CD8-positive, alpha-beta memory T cell (primary cell): ENCODE measurements at places on chromosomes 7 and 10.

DNA sequence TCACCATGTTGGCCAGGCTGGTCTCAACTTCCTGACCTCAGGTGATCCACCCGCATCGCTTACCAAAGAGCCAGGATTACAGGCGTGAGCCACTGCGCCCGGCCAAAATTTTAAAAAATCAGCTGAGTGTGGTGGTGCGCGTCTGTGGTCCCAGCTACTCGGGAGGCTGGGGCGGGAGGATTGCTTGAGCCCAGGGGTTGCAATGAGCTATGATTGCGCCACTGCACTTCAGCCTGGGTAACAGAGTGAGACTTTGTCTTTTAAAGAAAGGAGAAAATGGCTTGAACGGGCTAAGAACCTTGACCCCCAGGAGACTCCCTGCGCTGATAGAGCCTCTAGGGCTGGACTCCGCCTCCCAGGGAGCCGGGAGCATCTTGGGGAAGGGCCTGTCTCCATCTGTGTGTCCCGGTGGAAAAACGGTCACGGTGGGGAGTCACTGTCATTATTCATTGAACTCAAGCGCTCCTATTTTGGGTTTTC is 760 bp upstream of the KCTD7 start:
- peak; percentile 17 for DNase-seq

- DNase-seq: no peak
Observed at GRCh38 chr7:36473454-36474282, 84.0 kb downstream of the ANLN start.

- no peak for DNase-seq
Observed at GRCh38 chr10:49176310-49177268, 11.6 kb downstream of the TMEM273 start.

- DNase-seq: no peak
Observed at GRCh38 chr7:3730276-3730675, 429.2 kb downstream of the SDK1 start.

GRCh38 chr10:127738512-127739424 is 1.8 kb downstream of the FOXI2 start:
- no peak for DNase-seq

DNA sequence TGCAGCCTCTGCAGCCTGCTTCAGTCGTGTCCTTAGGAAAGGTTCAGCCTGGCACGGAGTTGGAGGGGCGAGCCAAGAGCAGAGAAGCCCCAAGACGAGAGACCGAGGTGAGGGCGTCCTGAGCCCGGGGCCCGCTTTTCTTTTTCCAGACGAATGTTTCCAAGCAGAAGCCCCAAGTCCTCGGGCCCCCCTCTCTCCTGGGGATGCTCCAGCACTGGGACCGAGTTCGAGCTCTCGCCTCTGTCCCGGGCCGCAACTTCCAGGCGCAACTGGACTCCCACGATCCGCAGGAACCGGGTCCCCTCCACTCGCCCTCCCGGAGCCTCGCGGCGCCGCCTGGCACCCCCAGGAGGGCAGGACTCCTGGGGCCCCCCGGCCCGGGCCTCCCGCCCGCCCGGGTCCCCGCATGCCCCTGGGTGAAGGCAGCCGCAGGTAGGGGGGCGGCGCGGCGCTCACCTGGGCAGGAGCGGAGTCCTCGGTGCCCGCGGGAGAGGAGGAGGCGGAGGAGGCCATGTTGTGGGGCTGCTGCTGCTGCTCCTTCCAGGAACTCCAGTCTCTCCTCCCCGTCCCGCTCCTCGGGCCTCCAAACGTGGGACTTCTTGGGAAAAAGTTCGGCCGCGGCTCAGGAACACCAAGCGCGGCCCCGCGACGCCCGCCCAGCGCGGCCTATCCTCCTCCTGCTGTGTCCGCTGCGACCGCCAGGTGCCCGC is 45.3 kb upstream of the CDK1 start:
- DNase-seq: peak; percentile 43

DNA sequence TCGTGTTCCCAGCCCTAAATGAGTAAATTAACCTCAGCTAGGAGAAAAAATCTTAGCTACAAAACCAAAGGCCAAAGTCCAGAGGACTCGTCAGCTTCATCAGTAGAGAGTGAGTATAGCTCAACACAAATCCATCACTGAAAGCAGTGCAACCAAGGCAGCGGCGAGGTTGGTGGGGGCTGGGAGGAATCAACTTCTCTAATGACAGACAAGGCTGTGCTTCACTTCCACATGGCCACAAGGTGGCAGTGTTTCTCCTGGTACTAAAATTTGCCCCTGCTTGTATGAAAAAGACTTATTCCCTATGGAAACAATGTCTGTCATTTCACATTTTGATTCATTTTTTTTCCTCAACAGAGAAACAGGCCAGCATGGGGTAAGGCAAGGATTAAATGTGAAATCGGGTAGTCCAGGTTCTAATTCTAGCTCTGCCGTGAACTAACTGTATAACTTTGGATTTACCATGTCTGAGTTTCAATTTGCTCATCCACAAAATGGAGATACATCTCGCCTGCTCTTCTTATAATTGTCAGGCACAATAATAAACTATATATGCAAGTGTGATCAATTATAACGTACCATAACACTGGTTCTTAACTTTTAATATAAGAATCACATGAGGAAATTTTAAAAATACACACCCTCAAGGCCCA is 39.3 kb downstream of the FAS start:
- peak; percentile 52 for DNase-seq

- no peak for DNase-seq
Observed at GRCh38 chr10:3325954-3326750, 153.6 kb upstream of the PITRM1 start.

DNA sequence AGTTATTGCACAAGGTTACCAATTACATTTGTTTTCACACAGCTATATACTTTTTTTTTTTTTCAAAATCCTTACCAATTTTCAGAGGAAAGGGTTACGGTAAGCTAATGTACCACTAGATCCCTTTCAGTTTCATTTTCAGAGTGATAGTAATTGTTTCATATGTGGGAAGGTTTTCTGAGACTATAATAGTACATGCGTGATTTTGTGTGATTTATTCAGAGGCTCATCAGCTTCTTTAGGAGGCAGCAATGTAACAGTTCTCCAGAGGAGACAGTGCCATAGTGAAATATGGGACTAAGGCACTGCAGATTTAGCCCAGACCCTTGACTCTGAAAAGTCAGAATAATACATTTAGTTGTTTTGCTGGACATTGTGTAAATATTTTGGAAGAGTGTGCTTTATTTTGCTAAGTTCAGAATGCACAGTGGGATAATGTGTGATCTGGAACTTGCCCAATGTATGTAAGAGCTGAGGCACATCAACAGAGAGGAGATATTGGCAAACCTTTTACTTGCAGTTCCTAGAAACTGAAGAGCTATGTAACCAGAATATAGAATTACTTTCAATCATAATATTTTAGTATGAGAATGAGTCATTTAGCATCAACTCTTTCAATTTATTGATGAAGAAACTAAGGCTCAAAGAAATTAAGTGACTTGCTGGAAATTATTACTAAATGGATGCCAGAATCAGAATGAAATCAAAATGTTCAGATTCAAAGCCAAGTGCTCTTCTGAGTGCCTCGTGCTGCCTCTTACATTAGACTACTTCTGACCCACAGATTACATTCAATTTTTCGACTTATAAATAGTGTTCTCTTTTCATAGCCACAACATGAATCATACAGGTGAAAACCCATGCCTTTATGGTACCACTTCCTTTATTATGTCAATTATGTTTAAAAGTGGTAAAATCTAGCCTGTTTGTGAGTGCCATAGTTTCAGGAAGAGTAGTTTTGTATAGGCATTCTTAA is 207.7 kb upstream of the TEX47 start:
- no peak for DNase-seq

DNA sequence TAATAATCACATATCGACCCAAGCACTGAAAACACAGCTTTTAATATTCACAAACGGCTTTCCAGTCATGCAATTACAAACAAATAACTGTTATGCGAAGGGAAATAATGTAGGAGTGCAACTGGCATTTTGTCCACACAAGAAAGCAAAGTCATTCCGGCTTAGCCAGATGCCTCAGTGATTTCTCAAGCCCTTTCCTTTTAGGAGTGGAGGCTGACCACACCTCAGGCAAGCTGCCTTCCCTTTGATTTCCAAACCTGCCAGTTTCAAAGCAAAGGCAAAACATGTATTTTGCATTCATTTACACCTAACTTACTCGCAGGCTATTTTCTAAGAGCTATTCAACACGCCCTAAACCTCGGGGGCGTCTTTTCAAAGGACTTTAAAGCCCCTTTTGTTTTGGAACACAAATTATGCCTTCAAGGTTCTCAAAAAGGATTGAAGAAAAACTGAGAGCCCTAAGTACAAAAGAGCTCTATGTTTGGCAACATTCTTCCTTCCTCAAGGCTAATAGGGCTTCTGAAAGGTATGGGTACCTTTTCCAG is 109.6 kb downstream of the CPXM2 start:
- DNase-seq: no peak

GRCh38 chr10:88347597-88348304 is 235.4 kb downstream of the RNLS start:
- no peak for DNase-seq

DNA sequence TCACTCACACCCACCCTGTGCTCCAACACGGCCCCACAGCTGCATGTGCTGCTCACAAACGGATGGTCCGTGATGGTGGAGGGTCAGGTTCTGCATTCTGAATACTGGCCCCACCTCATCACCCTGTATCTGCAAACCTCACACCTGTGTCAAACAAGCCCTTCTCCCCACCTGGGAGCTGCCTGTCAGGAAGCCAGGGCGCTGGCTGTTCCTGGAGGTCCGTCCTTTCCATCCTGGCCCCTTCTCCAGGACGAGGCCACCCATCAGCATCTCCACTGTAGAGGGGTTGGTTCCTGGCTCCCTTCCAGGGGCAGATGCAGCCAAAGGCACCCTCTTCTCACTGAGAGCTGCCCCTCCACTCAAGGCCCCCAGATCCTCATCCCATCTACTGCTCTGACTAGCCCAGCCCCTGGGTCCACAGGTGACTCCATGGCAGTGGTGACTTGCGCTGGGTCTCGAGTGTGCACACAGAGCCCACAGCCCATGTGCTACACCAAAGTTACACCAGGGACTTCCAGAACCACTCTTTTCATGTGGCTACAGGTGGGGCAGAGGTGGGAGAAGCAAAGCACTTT is 229.4 kb downstream of the TNS3 start:
- DNase-seq: no peak

- no peak for DNase-seq
Observed at GRCh38 chr7:78125884-78126283, 327.3 kb downstream of the PHTF2 start.

DNA sequence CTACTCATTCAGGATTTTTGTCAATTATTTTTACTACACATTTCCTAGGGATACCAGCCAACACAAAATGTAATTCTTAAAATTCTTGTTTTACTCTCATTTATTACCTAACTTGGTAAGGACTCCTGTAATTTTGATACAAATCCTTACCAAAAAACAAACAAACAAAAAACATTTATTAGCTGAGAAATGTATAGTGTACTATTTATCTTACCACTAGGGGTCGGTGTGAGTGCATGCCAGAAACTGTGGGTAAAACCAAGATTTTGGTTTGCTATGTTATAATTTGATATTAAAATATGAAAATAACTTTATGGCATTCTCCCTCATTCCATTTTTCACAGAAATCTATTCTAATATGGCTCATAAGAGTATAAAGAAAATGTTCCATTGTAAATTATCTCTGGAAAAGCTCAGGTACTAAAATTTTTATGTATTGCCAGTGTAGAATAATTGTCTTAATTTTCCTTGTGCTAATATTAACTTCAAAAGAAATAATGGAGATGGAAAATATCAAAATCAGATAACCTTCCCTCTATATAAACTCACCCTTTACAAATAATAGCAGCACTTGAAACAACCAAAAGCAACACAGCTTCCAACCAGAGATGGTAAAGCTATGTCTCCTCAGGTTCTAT is 290.8 kb upstream of the PCDH15 start:
- DNase-seq: no peak

GRCh38 chr10:113518816-113519591 is 33.8 kb upstream of the HABP2 start:
- no peak for DNase-seq

DNA sequence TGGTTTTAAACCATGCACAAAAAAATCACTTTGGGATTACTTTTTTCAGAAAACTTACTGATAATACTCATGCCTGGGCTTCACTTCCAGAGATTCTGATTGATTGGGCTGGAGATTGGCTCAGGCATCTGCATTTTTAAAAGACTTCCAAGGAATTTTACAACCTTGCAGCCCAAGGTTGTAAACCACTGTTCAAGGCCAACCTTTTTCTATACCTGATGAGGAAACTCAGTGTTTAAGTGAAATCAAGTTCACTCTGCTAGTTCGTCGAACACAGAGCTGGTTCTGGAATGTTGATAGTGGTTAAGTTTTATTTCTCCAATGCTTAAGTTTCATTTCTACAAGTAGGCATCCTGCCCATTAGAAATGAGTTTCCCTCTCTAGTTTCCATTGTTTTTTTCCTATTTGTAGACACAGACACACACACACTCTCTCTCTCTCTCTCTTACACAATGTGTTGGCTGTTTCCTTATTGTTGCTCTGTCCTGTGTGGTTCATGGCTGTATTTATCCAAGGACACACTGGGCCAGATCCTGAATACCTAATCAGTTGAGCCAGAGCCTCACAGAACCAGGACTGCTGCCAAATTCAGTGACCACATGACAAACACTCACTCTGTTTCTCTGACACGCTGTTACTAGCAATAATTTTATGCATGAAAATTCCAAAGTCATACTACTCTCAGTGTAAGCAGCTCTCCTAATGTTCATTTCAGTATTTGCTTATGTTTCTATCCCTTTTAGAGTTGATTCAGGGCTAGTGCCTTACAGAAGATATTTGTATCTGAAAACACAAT is 3.7 kb upstream of the IFIT1B start:
- DNase-seq: no peak

DNA sequence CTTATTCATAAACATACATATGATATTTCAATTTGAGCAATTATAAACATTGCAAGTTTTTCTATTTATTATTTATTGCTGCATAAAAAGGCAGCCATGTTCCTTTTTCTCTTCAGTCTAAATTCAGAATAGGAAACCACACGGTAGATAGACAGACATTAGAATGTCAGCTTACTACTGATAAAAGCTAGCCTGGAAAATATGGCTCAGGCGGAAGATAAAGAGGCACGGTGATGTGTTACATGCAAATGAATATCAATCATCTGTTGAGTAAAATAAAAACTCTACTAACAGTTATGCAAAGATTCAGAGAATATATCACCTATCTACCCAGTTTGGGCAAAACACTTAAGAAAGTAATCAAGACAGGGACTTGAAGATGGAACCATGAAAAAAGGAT is 73.5 kb upstream of the PDSS1 start:
- no peak for DNase-seq

- DNase-seq: no peak
Observed at GRCh38 chr10:123428391-123428790, 237.8 kb upstream of the GPR26 start.

- no peak for DNase-seq
Observed at GRCh38 chr10:63114031-63114814, 18.9 kb upstream of the NRBF2 start.
